Stimulated activated CD4-positive, alpha-beta T cell treated with anti-CD3 and anti-CD28 coated beads, Interleukin-12 subunit alpha, Interleukin-12 subunit beta, amount 100 ng/mL, for 24 hours (primary cell): ENCODE measurements at places on chromosomes 4 and X.
A peak's percentile ranks its signal among the peaks of the same experiment; 100 is the strongest.

- DNase-seq = no peak
Measured at GRCh38 chrX:63652086-63652765, 132.8 kb downstream of the ARHGEF9 start.

DNA sequence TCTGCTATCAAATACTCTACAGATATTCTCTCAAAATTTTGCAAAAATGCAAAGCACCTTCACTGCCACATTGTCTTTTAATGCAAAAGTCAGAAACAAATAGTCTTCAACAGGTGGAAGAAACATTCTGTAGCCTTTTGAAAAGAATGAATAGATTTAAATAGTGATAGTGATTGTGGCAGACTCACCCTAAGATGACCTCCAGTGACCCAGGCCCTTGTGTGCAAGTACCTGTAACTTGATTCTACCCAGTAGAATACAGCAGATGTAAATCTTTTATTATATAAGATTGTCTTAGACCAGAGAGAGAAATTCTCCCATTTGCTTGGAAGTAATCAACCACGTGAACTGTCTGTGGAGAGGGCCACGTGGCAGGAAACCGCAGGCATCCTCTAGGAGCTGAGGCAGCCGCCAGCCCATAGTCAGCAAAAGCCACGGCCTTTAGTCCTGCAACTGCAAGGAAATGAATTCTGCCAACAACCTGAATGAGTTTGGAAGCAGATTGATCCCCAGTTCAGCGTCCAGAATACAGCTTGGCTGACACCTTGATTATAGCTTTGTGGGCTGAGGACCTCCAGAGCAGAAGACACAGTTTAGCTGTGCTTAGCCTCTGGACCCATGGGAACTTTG is 272.5 kb downstream of the ARHGAP10 start:
- no peak for DNase-seq

- no peak for DNase-seq
Measured at GRCh38 chr4:185685804-185686203, 126.2 kb downstream of the SORBS2 start.

- no peak for DNase-seq
Measured at GRCh38 chr4:57351731-57352130, 241.5 kb upstream of the IGFBP7 start.

GRCh38 chr4:72701987-72702819 is 133.2 kb upstream of the ADAMTS3 start:
- no peak for DNase-seq

GRCh38 chr4:113539408-113539807 is 222.1 kb downstream of the CAMK2D start:
- DNase-seq = no peak

GRCh38 chr4:110793381-110793801 is 170.5 kb upstream of the PITX2 start:
- DNase-seq = no peak

GRCh38 chr4:114257501-114257900 is 278.1 kb upstream of the ARSJ start:
- no peak for DNase-seq

DNA sequence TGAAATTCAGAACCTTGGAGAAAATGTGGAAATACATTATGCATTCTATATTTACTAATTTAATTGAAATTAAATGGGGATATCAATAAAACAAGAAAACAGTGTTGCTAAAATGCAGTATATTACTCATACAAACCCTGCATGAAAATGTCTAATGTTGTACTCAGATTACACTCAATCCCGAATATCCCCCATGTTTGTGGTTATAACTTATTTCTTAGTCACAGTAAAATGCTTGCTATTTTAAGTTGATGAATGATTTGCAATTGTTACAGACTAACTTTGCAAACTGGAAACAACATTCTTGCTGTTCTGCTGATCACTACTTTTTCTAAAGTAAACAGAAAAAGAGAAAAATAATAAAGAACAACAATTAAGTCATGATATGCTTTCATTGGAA is 33.1 kb upstream of the ANXA10 start:
- no peak for DNase-seq

GRCh38 chr4:165851256-165851655 is 21.8 kb upstream of the TLL1 start:
- DNase-seq = no peak

DNA sequence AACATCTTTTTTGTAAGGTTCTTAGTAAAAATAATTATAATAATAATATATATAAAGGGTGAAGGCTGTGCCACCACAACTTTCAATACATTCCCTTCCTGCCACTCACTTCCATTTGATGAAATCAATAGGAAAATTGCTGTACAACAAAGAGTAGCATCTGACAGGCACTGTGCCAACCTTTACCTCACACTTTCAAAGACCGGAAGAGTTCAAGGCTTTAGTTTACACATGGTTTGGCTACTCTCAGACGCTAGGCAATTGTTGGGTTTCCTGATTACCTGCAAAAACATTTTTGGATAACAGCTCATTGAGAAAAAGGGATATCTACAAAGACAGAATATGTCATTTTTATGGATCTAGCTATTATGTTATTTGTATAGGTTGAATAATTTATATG is 5.5 kb upstream of the ING2 start:
- no peak for DNase-seq

- DNase-seq = no peak
Measured at GRCh38 chrX:132037479-132037993, 14.4 kb downstream of the STK26 start.

- DNase-seq = no peak
Measured at GRCh38 chr4:125739760-125740159, 425.0 kb downstream of the FAT4 start.

GRCh38 chr4:101475246-101475645 is 127.9 kb upstream of the PPP3CA start:
- no peak for DNase-seq

- DNase-seq = no peak
Measured at GRCh38 chr4:20428436-20429160, 176.9 kb downstream of the SLIT2 start.

DNA sequence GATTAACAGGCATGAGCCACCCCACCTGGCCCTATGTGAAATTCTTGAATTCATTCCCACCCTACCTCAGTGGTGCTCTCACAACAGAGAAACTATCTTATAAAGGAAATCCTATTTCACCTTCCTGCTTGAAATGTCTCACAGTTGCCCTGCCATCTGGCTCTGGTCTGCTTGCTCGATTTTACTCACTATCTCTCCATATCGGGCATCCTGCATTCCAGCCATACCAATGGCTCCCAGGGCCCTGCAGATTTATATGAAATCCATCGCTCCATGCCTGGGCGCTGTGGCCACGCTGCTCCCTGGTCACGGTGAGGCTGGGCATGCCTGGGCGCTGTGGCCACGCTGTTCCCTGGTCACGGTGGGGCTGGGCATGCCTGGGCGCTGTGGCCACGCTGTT is 15.8 kb downstream of the SORBS2 start:
- no peak for DNase-seq

DNA sequence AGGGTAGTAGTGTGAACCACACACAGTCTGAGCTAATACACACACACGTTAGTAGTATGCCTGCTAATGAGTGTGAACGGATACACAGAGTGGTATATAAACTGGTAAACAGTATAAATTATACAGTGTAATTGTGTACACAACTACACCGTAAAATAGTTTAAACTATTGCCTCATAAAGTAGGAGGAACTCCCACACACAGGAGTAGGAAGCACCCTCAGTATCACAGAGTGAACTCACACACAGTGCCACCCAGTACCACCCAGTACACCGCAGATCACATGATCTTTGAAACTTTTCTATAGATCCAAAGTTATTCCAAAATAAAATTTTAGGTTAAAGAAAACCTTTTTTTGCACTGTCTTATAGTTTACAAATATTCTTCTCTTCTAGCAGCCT is 275.1 kb downstream of the ADGRA3 start:
- no peak for DNase-seq

GRCh38 chr4:151202851-151203455 is 74.0 kb upstream of the PRSS48 start:
- no peak for DNase-seq

GRCh38 chr4:151105454-151106032 is 6.1 kb downstream of the RPS3A start:
- DNase-seq = no peak

DNA sequence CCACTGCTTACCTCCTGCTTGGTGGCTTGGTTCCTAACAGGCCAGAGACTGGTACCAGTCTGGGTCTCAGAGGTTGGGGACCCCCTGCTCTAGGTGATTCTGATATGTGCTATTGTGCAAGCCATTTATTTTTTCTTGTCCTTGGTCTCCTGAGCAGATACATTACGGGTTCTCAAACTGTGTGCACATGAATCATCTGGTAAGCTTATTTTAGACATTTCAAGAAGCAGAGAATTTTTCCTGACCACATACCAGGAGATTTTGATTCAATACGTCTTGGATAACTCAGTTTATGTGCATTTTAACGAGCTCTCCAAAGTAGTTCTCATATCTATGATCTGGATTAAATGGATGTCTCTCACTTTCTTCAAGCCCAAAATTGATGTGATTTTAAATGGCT is 77.2 kb downstream of the FHIP1A start:
- DNase-seq = no peak

DNA sequence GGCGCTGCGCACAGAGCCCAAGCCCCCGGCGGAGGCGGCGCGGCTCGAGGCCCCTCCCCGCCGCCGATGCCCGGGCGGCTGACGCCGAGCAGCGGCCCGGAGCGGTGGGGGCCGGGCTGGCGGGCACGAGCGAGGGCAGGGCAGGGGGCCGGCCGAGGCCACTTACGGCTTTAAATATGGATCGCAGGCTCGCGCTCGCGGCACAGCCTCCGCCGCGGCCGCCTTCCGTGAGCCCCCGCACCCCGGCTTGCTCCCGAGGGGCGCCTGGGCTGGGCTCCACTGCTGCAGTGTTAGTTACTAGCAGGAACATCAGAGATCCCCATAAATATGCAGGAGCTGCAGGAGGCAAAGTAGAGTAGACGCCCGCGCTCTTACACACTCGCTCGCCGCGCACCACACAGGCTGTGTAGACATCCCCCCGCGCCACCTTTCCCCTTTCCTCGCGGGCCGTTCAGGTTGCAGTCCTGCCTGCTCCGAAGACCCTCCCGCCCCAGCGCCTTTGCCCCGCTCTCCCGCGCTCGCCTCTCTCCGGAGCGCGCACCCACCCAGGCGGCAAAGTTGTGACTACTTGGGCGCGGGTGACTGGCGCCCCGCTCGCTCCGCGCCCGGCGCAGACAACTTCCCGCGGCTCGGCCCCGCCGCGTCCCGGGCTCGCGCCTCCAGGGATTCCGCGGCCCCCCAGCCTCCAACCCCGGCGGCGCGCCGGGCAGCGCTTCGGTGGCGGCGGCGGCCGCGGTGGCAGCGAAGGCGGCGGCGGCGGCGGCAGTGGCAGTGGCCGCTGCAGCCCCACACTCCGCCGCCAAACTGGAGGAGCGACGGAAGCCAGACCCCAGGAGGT is 152.0 kb upstream of the SLC4A4 start:
- DNase-seq = no peak

- DNase-seq = peak; percentile 14
Measured at GRCh38 chr4:168877511-168878491, 132.3 kb downstream of the CBR4 start.

GRCh38 chr4:6478546-6479220 is 6.3 kb upstream of the PPP2R2C start:
- no peak for DNase-seq

GRCh38 chrX:115368876-115369275 is 79.4 kb downstream of the LUZP4 start:
- no peak for DNase-seq

DNA sequence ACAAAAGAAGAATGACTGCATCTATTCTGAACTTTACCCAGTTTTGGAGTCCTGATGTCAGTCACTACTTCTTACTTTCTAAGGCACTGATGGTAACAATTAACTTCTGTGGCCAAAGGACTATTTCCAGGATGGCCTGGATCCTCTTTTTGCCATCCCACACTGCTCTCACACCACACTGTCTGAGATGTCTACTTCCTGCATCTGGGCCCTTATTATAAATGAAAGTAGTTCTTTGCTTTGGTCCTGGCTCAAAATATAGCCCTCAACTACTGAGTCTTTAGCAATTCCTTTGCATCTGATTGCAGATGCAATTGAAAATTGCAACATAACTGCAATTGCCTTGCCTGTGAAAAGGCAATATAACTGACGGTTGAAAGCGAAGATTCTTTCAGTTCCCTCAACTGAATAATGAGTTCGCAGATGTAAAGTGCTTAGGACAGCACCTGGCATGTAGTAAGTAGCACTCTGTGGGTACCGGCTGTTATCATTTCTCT is 44.2 kb downstream of the COQ2 start:
- no peak for DNase-seq

DNA sequence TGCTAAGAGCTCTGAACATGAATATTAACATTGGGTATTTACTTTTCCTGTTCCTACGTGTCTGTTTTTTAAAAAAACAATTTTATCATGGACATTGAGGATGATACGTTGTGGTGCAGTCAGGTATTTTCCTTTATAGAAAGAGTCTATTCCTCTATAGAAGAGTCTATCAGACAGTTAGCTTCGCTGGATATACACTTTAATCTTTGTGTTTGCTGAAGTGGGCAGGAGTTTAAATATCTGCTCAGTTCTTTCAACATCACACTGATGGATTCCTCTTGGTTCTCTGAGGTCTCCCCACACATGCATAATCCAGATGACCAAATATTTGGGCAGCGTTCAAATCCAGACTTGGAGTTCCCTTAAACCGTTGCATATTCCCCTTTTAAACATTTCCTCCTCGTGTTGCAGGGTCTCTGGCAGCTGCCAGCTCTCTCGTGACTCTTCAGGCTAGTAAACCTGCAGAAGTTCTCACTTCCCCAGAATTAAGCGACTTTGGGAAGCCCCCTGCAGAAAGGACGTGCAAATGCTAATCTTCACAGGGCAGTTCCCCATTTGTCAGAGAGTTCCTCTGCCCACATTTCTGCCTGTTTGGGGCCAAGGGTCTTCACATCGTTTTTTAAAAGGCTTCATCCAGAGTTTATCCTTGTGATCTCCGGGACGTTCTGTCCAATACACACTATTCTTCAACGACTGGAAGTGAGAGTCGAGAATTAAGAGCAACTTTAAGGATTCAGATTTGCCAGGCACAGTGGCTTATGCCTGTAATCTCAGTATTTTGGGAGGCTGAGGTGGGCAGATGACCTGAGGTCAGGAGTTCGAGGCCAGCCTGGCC is 20.5 kb upstream of the DHRSX start:
- no peak for DNase-seq

GRCh38 chr4:141229408-141230101 is 8.9 kb downstream of the ZNF330 start:
- no peak for DNase-seq

DNA sequence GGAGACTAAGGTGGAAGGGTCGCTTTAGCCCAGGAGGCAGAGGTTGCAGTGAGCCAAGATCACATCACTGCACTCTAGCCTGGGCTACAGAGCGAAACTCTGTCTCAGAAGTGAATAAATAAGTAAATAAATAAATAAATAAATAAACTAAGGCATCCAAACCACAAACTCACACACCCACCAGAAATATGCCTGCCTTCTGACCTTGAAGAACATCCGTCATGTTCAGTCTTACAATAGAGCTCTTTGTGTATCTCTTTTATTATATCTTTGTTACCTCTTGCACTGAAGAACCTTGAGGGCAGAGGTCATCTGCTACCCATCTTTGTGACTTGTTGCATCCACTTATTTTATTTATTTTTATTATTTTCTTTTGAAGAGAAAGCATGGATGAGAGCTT is 71.6 kb downstream of the PRRG1 start:
- DNase-seq = no peak
